ENCODE measurements at places on chromosomes 1 and 21. TPM values are rescaled to one million over a fixed set of nuclear protein-coding genes. Genes with fewer than 3 reads are reported as not detected.

GRCh38 chr1:243501002-243501401, 245.2 kb downstream of the SDCCAG8 start:
- DNase-seq = no peak

Gene KCNK1
- polyA plus RNA-seq = 5.7 TPM

Gene SPATA45
- polyA plus RNA-seq = not detected

Gene TLR5
- polyA plus RNA-seq = 2.0 TPM

Data from liver (tissue), 10 donors.